B cell (primary cell): ENCODE measurements at places on chromosomes 13 and 19. TPM values are rescaled to one million over a fixed set of nuclear protein-coding genes. Genes with fewer than 3 reads are reported as not detected.

DNA sequence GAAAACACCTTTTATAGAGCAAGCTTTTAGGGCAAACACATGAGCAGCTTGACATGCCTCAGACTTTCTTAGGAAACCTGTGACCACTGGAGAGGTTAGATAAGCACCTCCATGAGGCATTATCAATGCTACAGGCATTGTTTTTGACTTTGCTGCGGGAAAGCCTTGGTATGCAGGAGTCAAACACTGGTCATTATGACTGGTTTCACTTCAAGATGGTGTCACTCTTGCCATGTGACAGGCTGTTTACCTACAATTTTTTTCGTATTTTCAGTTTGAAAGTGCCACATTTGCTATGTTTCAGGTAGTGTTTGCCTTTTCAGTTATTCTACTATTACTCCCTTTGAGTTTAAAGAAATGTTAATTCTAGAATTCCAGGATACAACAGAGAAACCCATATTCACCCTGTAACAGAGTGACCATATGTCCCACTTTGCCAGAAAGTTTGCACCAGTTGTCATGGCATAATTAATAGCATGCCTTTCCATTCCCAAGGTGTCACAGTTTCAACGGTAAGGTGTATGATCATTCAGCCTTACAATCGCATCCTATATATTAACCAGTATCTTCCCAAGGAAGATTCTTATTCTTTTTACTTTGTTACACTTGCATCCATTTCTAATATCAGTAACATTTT lies 33.0 kb downstream of the USP12 start:
- no peak overlapping the region for H3K27ac ChIP-seq
- peaks cover 3% of the 10 kb centered on the region for H3K4me1 ChIP-seq
- DNase-seq = no peak
- no peaks in the 10 kb centered on the region for H3K36me3 ChIP-seq
- H3K4me3 ChIP-seq = no peak overlapping the region
- no peaks in the 10 kb centered on the region for H3K27me3 ChIP-seq

DNA sequence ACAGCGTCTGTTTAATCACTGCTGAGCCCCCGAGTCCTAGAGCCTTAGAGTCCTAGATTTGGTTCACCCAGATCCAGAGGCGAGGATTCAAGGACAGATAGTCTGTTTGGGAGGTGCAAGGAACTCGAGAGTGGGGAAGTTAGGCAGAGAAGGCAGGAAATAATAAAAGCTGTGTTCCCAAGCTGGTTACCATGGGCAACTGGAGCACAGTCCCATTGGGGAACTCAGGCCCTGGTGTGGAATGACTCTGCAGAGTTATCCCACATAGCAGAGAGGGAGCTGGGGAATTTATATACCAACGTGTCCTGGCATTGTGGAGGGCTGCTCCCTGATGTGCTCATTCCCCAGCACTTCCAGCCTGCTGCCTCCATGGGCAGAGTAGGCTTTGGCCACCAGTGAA lies 9.7 kb downstream of the IGSF23 start:
- H3K4me3 ChIP-seq = no peak overlapping the region
- no peaks in the 10 kb centered on the region for H3K27me3 ChIP-seq
- no peaks in the 10 kb centered on the region for H3K36me3 ChIP-seq
- H3K27ac ChIP-seq = no peak overlapping the region
- no peaks in the 10 kb centered on the region for H3K4me1 ChIP-seq

The KIR2DL3 gene
- total RNA-seq = not detected in 2 replicates

DNA sequence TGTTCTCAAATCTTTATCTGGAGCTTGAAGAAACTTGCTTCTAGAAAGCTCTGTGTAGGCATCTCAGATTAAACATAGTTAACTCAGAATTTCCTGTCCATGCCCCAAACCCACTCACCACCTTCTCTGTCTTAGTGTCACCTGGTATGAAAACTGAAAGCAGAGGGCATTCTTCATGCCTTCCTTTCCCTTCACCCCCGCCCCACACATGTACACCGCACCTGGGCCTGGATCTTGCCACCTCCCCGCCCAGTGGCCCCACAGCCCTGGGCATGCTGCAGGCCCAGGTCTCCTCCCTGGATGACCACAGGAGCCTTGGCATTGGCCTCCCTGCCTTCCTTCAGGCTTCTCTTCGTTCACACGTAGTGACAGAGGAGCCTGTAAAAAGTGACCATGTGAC lies 15.8 kb downstream of the CFAP97D2 start:
- H3K27me3 ChIP-seq = no peaks in the 10 kb centered on the region
- no peaks in the 10 kb centered on the region for H3K36me3 ChIP-seq
- no peak overlapping the region for H3K4me3 ChIP-seq
- H3K4me1 ChIP-seq = no peaks in the 10 kb centered on the region
- no peak for DNase-seq

DNA sequence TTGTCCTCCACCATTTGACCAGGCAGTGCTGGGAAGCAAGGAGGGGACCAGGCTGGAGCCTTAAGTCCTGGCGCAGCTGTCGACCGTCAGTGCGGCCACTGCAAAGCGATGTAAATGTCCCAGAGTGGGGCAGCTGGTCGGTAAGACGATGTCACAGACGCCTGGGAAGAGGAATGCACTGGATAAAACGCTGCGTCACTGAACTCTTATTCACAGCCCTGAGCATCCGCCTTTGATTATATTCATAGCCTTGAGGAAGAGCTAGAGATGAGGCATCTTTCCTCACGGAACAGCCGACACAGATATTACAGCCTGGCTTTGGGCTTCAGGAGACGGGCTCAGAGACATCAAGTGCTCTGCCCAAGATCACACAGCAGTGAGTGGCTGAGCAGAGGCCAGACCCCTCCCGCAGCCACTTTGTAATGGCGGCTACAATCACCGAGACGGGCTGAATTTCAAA lies 17.6 kb upstream of the TUBGCP3 start:
- DNase-seq = no peak
- H3K27ac ChIP-seq = no peak overlapping the region
- peaks cover 3% of the 10 kb centered on the region for H3K27me3 ChIP-seq
- H3K4me1 ChIP-seq = peaks cover 9% of the 10 kb centered on the region
- H3K36me3 ChIP-seq = no peaks in the 10 kb centered on the region

- H3K36me3 ChIP-seq = peaks cover 4% of the 10 kb centered on the region
- H3K27me3 ChIP-seq = no peaks in the 10 kb centered on the region
Measured at GRCh38 chr13:98921786-98922185, 56.1 kb downstream of the DOCK9 start.

GRCh38 chr19:3499738-3500428 lies 591 bp downstream of the DOHH start:
- H3K27me3 ChIP-seq = no peaks in the 10 kb centered on the region
- peak overlapping the region; percentile 93 for H3K27ac ChIP-seq
- peak overlapping the region; percentile 84 for H3K4me3 ChIP-seq

- DNase-seq = no peak
- H3K4me1 ChIP-seq = peaks cover 16% of the 10 kb centered on the region
- H3K27me3 ChIP-seq = no peaks in the 10 kb centered on the region
- H3K36me3 ChIP-seq = no peaks in the 10 kb centered on the region
- H3K4me3 ChIP-seq = no peak overlapping the region
- H3K27ac ChIP-seq = no peak overlapping the region
Measured at GRCh38 chr19:3691372-3691716, 8.9 kb downstream of the PIP5K1C start.

GRCh38 chr19:3075605-3076431 lies 13.5 kb upstream of the TLE5 start:
- H3K36me3 ChIP-seq = no peaks in the 10 kb centered on the region
- DNase-seq = peak; percentile 87
- H3K27ac ChIP-seq = no peak overlapping the region
- peaks cover 8% of the 10 kb centered on the region for H3K27me3 ChIP-seq
- H3K4me3 ChIP-seq = no peak overlapping the region

- H3K27me3 ChIP-seq = no peaks in the 10 kb centered on the region
- no peak overlapping the region for H3K4me3 ChIP-seq
Measured at GRCh38 chr13:110907951-110908898, 6.6 kb downstream of the ANKRD10 start.

DNA sequence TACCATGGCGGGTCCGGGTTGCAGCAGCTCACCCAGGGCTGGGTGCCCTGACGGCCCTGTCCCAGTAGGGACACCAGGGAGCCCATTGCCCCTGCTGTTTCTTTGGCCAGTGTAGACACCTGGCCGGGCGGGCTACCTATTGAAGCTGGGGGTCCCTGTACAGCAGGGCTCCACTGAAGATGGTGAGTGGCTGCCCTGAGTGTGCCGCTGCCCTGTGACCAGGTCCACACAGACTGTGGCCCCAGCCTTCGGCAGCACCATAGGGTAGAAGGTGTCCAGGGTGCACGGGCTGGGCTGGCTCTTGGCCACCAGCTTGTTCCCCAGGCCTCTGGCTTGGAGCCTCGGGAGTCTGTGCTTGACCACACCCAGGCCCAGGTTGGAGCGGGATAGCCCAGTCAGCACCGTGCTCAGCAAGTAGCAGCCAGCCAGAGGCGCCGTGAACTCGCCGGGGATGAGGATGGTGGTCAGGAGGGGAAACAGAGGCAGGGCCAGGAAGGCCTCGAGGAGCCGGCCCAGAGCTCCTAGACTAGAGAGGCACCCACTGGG lies 25.4 kb upstream of the NPAS1 start:
- DNase-seq = no peak
- peaks cover 8% of the 10 kb centered on the region for H3K4me1 ChIP-seq
- H3K27ac ChIP-seq = no peak overlapping the region
- H3K27me3 ChIP-seq = no peaks in the 10 kb centered on the region
- no peaks in the 10 kb centered on the region for H3K36me3 ChIP-seq
- H3K4me3 ChIP-seq = no peak overlapping the region

DNA sequence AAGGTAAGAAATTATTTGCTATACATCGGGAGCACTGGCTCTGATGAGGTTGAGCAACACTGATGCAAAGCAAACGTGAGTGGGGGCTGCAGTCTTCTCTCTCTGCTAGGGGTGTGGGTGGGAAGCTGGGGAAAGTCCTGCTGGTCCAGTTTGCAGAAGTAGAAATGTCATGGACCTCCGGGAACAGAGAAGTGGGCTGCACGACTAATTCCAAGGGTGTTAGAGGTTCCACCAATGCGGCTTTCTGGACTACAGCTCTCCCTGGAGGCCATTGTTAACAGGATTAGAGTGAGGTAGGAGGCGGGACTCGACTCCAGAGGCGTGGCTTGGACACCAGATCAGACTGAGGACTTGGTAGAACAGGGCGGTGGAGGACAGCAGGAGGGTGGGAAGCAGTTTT lies 5.7 kb upstream of the FBXO27 start:
- DNase-seq = no peak
- H3K4me3 ChIP-seq = no peak overlapping the region
- H3K4me1 ChIP-seq = no peaks in the 10 kb centered on the region
- no peak overlapping the region for H3K27ac ChIP-seq

- no peak overlapping the region for H3K27ac ChIP-seq
- H3K36me3 ChIP-seq = no peaks in the 10 kb centered on the region
- no peak overlapping the region for H3K4me3 ChIP-seq
Measured at GRCh38 chr13:82803341-82803740, 1078.9 kb downstream of the SLITRK1 start.

DNA sequence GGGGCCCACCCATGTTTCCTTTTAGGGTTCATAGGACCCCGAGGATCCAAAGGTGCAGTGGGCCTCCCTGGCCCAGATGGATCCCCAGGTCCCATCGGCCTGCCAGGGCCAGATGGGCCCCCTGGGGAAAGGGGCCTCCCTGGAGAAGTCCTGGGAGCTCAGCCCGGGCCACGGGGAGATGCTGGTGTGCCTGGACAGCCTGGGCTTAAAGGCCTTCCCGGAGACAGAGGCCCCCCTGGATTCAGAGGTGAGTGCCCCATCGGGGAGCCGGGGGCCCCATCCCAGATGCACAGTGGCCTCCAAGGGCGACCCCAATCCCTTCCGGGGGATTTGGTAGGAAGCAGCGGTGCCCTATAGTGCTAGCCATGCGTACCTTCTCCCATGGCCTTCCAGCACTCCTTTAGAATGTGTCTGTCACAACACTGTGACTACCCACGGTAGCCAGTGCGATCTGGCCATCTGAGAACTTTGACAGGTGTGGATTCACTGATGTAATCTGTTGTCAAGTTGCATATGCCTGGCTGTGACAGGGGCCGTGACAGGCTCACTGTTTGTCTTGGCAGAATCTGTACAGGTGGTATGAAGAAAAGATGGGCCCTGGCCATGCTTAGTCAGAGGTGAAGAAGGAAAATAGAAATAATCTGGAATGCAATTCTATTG lies 88.5 kb downstream of the RAB20 start:
- H3K4me3 ChIP-seq = no peak overlapping the region
- no peak overlapping the region for H3K27ac ChIP-seq
- H3K27me3 ChIP-seq = peaks cover 2% of the 10 kb centered on the region
- no peaks in the 10 kb centered on the region for H3K36me3 ChIP-seq

DNA sequence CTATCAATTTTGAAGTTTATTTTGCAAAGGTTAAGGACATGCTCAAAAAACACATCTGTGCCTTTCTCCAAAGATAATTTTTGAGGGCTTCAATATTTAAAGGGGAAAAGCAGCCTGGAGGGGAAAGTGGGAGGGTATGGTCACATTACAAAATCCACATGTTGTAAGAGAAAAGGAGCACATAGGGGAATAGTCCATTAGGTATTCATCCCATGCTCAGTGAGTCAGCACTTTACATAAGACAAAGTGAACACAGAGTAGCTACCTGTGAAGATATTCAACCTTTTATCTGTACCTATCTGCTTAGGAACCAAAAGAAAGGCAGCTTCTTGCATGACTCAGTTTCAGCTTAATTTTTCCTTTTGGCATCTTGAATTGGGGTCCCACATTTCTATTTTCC lies 932.0 kb downstream of the SLITRK6 start:
- no peaks in the 10 kb centered on the region for H3K36me3 ChIP-seq
- H3K27ac ChIP-seq = no peak overlapping the region
- H3K4me1 ChIP-seq = no peaks in the 10 kb centered on the region
- no peaks in the 10 kb centered on the region for H3K27me3 ChIP-seq

The ZNF525 gene
- 33.8 and 34.3 TPM in 2 replicates for total RNA-seq

GRCh38 chr19:49874503-49875157 lies 2.5 kb downstream of the AKT1S1 start:
- H3K36me3 ChIP-seq = peaks cover 13% of the 10 kb centered on the region
- no peaks in the 10 kb centered on the region for H3K27me3 ChIP-seq
- no peak for DNase-seq
- H3K4me1 ChIP-seq = peaks cover 22% of the 10 kb centered on the region

- H3K4me3 ChIP-seq = no peak overlapping the region
- H3K4me1 ChIP-seq = no peaks in the 10 kb centered on the region
- H3K27me3 ChIP-seq = no peaks in the 10 kb centered on the region
- DNase-seq = no peak
- H3K36me3 ChIP-seq = peaks cover 96% of the 10 kb centered on the region
Measured at GRCh38 chr19:15266683-15267082, 34.4 kb upstream of the EPHX3 start.

- H3K27ac ChIP-seq = peak overlapping the region; percentile 94
- peaks cover 2% of the 10 kb centered on the region for H3K36me3 ChIP-seq
- H3K4me1 ChIP-seq = peaks cover 41% of the 10 kb centered on the region
- DNase-seq = peak; percentile 62
- H3K4me3 ChIP-seq = no peak overlapping the region
- H3K27me3 ChIP-seq = no peaks in the 10 kb centered on the region
Measured at GRCh38 chr19:42253245-42254088, 1.5 kb downstream of the ERF start.

- peaks cover 25% of the 10 kb centered on the region for H3K27me3 ChIP-seq
- H3K36me3 ChIP-seq = no peaks in the 10 kb centered on the region
- no peak within 1 kb of the TSS for H3K4me3 ChIP-seq
- H3K27ac ChIP-seq = no peak within 1 kb of the TSS
Measured at GRCh38 chr19:40217934-40218890, at the start of gene TTC9B. TSS of gene TTC9B (minus strand) at chr19:40218384. CDS start at chr19:40218381, 3 bp downstream.
